C1 segment of cervical spinal cord (tissue), 14 donors: ENCODE measurements at places on chromosomes 2 and 18.
A peak's percentile ranks its signal among the peaks of the same experiment; 100 is the strongest.

DNA sequence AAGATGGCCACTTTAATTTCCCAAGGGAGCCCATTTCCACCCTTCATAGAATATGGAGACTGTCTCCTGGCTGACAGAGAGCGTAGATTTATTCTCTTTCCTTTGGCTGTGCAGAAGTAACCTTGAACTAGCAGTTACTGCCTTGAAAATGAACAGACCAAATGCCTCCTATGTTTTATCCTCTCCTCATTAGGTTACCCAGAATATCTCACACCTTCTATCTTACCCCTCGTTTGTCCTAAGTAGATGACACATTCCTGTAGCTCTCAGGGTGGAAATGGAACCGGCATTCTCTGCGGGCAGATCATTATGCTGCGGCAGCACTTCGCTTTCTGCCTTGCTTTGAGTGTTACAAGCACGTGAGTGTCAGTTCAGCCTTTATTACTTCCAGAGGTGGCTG lies 336.5 kb downstream of the DCDC2C start:
- DNase-seq = no peak

DNA sequence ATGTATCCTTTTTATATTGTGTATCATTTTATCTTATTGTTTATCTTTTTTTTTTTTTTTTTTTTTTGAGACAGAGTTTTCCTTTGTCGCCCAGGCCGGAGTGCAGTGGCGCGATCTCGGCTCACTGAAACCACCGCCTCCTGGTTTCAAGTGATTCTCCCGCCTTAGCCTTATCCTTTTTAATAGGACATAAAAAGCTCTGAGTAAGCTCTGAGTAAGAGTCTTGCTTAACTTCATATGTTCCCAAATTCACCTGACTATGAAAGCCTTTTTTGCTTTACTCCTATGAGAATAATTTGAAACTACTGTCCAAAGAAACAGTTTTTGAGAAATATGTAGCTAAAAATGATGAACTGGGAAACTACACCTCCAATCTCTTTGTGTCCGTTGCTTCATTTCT lies 525.5 kb downstream of the IRS1 start:
- no peak for DNase-seq

- no peak for DNase-seq
Observed at GRCh38 chr2:187422282-187422681, 25.8 kb downstream of the CALCRL start.

- no peak for DNase-seq
Observed at GRCh38 chr18:48042431-48042830, 112.0 kb upstream of the SMAD2 start.

DNA sequence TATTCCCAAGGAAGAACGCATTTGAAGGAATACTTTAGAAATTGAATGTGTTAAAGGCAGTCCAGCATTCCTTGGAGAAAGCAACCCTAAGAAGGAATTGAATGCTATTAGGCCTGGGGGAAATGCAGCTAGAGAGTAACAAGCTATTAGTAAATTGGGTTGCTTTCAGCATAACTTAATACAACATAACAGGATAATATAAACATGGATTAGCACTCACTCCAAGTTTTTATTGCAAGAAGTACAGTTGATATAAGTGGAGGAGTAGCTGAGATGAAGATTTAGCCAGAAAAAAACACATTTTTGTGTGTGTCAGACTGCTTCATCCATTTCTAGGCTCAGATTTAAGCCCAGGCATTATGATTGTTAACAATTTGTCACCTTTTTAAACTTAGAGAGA lies 314.6 kb downstream of the MEIS1 start:
- DNase-seq = no peak

DNA sequence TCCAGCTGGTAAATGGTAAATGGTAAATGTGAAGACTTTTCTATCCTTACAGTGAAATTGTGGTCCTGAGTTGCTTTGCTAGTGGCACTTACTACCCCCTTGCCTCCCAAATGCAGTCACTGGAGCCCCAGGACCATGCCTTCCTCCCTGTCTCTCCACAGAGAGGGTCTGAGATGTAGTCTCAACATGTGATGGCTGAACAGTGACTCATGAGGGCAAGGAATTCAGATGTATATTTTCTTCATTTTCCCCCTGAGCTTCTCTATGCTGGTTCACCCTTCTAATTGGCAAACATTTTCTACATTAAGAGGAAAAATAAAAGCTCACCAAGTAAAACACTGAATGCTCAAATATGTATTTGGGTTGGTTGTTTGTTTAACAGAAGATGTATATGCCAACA lies 232.0 kb downstream of the SH3BP4 start:
- no peak for DNase-seq

DNA sequence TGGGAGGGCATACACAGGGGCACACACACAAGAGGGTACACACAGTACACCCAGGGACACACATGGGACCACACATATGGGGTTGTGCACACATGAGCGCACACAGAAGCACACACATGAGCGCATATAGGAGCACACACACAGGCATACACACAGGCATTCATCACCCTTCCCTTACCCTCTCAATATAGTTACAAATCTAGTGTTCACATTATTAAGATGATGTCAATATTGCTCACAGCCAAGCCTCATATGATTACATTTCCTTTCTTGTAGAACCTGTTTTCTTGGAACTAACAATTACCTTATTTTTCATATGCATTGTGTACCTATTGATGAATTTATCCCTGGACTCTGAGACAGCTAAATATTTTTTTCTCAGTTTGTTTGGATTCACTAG lies 156.7 kb downstream of the FHOD3 start:
- DNase-seq = no peak

DNA sequence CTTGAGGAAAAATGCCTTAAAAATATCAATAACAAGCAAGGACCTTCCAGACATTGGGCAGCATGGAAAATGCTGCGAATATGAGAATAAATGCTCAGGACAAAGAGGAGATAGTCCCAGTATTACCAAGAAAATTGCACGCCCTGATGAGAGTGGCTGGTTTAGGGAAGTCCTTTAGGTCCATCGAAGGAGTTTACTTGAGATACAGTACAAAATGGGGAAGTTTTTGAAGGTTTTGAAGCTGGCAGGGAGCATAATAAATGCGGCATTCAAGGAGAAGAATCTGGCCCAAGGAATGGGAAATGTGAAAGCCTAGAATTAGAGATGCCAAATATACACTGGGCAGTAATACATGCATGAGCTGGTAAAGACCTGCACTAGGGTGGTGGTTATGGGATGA lies 90.2 kb upstream of the SPATS2L start:
- no peak for DNase-seq

GRCh38 chr2:230052299-230052698 lies 16.4 kb downstream of the SLC16A14 start:
- DNase-seq = no peak

GRCh38 chr2:180033993-180034894 lies 27.1 kb upstream of the CWC22 start:
- DNase-seq = no peak

DNA sequence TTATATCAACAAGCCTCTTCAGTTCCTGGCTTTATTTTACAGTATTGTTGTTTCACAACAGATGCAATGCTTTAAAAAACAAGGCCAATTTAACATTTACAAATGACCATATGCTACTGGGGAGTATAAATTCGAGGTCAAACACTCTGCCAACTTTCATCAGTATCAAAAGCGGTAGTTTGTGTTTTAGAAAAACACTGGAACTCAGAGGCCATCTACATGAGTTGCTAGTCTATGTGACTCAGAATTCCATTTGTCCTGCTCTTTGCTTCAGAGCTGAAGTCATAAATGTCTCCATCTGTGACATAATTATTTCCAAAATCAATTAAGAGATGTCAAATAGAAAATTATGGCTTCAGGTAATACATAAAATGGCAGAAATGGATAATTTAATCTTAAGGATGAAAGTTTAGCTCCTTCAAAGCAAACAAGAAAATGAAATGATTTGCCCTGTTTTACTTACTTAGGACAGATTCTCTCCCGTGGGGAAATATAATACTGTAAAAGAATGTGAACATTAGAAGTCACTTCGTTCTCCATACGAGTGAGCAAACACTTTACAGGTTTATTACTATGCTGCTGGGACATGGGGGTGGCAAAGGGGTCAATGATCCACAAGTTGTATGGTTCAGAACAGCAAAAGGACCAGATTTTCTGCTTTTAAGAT lies 3.7 kb downstream of the MEX3C start:
- DNase-seq = no peak

- no peak for DNase-seq
Observed at GRCh38 chr18:498931-499775, 1.3 kb downstream of the COLEC12 start.

GRCh38 chr18:12599543-12599942 lies 58.4 kb downstream of the SPIRE1 start:
- DNase-seq = no peak

DNA sequence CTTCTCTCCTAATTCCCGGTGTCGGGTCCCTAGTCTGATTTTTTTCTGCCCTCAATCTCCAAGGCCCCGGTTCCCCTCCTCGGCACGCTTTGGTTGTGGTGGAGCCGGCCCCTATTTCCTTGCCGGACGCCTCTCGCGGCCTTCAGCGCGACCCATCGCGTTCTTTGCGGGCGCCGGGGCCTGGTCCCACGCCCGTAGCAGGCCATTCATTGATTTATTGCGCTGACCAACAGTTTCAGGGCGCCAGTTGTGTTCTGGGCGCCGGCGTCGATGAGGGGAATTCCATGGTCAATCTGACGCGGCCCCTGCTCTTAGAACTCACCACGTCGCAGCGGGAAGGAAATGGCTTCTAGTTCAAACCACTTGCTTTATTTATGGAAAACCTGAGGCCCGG lies 396 bp downstream of the CNOT9 start:
- DNase-seq = no peak

- DNase-seq = no peak
Observed at GRCh38 chr18:8949206-8949605, 153.3 kb upstream of the NDUFV2 start.

DNA sequence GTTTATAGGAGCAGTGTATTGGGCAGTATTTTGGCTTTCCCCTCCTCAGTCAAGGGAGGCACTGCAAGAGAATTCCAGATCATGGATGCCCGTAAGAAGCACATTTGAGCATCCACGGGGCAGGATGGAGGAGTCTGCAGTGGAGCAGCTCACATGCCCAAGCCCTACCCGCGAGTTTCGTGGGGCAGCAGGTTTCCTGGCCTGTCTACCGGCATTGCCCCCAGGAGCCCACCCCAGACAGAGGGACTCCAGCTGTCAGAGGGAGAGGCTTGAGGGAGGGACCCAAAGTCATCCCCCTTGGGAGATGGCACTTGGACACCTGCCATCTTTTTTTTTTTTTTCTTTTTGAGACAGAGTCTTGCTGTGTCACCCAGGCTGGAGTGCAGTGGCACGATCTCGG lies 31.3 kb downstream of the TMEM177 start:
- DNase-seq = no peak

- DNase-seq = no peak
Observed at GRCh38 chr2:43040084-43040854, 186.1 kb downstream of the ZFP36L2 start.

DNA sequence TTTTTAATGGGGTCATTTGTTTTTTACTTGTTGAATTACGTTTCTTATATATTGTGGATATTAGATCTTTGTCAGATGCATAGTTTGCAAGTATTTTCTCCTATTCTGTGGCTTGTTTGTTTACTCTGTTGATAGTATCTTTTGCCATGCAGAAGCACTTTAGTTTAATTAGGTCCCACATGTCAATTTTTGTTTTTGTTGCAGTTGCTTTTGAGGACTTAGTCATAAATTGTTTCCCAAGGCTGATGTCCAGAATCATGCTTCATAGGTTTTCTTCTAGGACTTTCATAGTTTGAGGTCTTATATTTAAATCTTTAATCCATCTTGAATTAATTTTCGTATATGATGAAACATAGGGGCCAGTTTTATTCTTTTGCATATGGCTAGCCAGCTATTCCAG lies 13.2 kb downstream of the PIKFYVE start:
- no peak for DNase-seq

DNA sequence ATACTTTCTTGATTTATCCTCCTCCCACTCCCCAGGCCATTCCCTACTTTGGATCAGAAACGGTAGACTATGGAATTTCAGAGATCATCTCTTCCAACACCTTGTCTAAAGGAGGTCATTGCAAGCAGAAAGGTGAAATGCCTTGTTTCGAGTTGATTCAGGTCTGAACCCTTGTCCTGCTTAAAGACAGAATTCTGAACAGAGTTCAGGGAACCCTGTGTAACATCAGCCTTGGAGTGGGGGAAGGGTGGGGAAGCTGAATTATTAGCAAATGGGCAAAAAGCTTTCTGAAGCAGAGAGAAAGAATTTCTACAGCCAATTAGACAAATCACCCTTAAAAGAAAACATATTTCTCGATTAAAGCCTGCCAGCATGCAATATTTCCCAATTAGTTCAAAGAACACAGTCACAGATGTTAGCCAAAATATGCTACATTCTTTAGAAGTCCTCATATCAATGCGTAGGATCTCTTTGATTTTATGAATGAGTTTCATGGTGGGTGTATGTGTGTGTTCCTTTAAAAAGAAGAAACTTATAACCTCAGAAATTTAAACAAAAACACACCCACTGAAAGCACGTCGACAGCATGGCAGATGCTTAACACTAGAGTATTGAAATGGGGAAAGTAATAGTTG lies 353.1 kb downstream of the RND3 start:
- no peak for DNase-seq

- peak; percentile 30 for DNase-seq
Observed at GRCh38 chr2:167293172-167293781, 405.0 kb downstream of the XIRP2 start.

DNA sequence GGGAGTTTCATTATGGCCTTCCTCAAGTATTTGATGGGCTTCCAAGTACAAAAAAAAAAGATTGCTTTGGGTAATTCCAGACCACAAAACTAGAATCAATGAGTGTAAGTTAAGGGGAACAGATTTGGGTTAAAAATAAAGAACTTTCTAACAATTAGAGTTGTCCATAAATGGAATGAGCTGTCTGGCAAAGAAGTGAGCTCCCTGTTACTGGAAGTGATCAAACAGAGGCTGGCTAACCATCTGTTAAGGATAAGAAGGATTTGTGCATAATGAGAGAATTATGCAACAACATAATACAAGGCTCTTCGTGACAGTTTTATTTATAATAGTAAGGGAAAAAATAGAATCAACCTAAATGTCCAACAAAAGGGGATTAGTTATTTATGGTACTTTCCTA lies 44.6 kb upstream of the ACVR1 start:
- no peak for DNase-seq

DNA sequence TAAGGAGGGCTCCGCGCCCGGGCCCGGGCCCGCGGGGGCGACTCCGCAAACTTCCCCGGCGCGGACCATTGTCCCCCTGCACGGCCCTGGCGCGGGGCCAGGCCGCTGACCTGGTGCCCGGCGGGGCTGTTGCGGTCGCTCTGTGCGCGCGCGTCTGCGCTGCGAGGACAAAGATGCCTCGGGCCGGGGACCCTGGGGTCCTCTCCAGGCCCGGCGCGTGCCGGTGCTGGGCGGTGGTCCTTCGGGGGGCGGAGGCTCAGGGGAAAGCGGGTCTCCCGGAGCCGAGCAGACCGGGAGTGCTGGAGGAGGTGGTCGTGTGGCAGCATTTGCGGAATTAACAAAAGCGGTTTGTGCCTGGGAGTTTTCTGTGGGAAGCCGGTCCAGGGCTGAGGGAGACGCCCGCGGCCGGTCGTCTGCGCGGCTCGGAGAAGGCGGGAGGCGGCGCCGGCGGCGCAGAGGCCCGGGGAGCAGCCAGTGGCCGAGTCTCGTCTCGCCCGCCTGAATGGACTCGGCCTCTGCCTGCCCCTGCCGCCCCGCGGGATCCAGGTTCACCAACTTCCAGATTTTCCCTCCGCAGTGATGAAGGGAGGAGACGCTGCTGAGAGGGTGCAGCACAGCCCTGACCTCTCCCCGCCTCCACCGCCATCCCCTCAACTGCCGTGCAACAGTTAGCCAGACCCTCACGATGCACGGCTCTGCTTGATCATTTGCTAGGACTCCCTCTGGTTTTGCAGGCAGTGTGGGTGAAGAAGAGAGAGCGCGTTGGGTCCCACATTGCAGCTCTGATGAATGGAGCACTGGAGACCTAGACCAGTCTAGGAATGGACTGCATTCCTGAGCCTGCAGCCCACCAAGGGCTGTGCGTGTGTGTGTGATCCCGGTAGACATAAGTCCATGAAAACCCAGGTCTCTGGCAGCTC lies 705 bp downstream of the EFR3B start:
- no peak for DNase-seq
